ENCODE measurements at places on chromosomes 12 and 14.
A peak's percentile ranks its signal among the peaks of the same experiment; 100 is the strongest.

- no peaks in the 10 kb centered on the region for H3K4me1 ChIP-seq
- DNase-seq: no peak
- H3K4me3 ChIP-seq: no peak overlapping the region
- no peak overlapping the region for H3K27ac ChIP-seq
Measured at GRCh38 chr12:24960222-24960855, 11.4 kb upstream of the BCAT1 start.

DNA sequence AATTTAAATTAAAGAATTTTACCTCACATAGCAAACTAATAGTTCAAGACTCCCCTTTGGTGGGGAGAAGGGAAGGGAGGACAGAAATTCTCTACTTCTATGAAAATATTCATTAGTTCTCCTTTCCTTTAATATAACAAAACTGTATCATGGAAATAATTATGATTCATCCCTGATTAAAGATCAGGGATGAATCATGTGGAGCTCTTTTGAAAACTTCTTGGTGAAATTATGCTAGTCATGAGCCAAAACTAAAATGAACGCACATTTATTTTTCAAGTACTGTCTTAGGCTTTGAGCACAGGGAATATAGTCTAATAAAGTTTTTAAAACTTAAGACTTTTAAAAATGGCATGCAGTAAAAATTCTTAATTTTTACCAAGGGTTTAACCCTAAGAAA is 17.1 kb downstream of the TMBIM4 start:
- H3K4me1 ChIP-seq: peaks cover 4% of the 10 kb centered on the region
- DNase-seq: no peak
- H3K36me3 ChIP-seq: peaks cover 46% of the 10 kb centered on the region
- no peaks in the 10 kb centered on the region for H3K27me3 ChIP-seq
- no peak overlapping the region for H3K4me3 ChIP-seq
- H3K27ac ChIP-seq: no peak overlapping the region

GRCh38 chr12:29983851-29984250 is 200.1 kb upstream of the TMTC1 start:
- no peak overlapping the region for H3K4me3 ChIP-seq
- DNase-seq: no peak
- H3K27me3 ChIP-seq: no peaks in the 10 kb centered on the region
- H3K27ac ChIP-seq: no peak overlapping the region
- no peaks in the 10 kb centered on the region for H3K4me1 ChIP-seq

- peak overlapping the region; percentile 78 for H3K4me3 ChIP-seq
- peak; percentile 37 for DNase-seq
- no peak overlapping the region for H3K27ac ChIP-seq
Measured at GRCh38 chr12:53676656-53677015, 753 bp upstream of the ATP5MC2 start.

DNA sequence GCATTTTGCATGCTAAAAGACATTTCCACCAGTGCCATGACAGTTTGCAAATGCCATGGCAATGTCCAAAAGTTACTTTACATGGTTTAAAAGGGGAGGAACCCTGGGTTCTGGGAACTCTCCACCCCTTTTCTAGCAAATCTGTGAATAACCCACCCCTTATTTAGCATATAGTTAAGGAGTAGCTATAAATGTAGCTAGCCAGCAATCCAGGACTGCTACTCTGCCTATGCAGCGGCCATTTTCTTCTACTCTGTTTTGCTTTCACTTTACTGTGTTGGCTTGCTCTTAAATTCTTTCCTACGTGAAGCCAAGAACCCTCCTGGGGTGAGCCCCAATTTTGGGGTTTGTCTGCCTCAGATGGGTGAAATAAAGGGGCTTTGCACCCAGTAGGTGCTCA is 141.0 kb downstream of the PTPN11 start:
- H3K27me3 ChIP-seq: no peaks in the 10 kb centered on the region
- no peaks in the 10 kb centered on the region for H3K36me3 ChIP-seq
- H3K27ac ChIP-seq: no peak overlapping the region
- H3K4me1 ChIP-seq: no peaks in the 10 kb centered on the region

GRCh38 chr12:121124402-121125109 is 8.1 kb upstream of the P2RX7 start:
- H3K27ac ChIP-seq: no peak overlapping the region
- H3K27me3 ChIP-seq: no peaks in the 10 kb centered on the region
- no peak for DNase-seq
- no peak overlapping the region for H3K4me3 ChIP-seq

GRCh38 chr14:103362780-103363179 is 22.4 kb upstream of the MARK3 start:
- H3K4me1 ChIP-seq: no peaks in the 10 kb centered on the region
- no peaks in the 10 kb centered on the region for H3K36me3 ChIP-seq
- no peak overlapping the region for H3K27ac ChIP-seq
- H3K27me3 ChIP-seq: no peaks in the 10 kb centered on the region

GRCh38 chr14:74763803-74764531 is 851 bp downstream of the YLPM1 start:
- DNase-seq: peak; percentile 0
- H3K4me3 ChIP-seq: peak overlapping the region; percentile 84
- peak overlapping the region; percentile 91 for H3K27ac ChIP-seq

DNA sequence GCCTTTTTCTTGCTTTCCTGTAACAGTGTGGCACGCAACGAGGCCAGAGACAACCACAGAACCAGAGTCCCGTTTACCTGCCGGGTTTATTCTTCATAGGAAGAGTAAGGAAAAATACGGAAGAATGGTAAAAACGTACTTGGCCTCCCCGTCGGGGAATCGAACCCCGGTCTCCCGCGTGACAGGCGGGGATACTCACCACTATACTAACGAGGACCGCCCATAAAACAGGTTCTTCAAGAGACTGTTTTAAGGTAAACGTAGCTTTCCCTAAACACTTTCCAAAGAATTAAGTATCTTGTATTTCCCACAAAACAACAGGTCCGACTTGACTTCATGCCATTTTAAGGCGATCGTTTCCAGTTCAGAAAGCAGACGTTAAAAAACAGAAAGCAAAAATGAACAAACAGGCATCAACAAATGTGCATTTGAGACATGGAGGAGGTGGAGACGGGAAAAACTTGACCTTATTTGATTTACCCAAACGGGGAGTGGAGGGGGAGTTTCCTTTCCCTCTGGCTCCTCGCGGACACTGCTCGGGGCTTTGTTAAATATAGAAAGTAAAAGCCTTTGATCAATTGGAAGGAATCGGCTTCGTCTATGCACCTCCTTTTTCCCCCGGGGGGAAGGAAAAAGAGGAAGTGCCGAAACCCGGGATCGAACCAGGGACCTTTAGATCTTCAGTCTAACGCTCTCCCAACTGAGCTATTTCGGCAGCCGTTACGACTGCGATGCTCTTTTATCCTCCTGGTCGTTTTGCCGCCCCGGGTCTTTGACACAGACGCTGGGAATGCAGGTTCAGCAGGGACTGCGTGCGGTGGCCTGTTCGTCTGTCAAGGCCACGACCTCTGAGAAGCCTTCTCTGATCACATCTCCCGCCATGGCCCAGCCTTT is 13.0 kb upstream of the UBC start:
- H3K36me3 ChIP-seq: no peaks in the 10 kb centered on the region

GRCh38 chr12:25295361-25295760 is 44.6 kb upstream of the KRAS start:
- H3K27me3 ChIP-seq: no peaks in the 10 kb centered on the region
- no peaks in the 10 kb centered on the region for H3K36me3 ChIP-seq
- no peak overlapping the region for H3K27ac ChIP-seq
- no peak overlapping the region for H3K4me3 ChIP-seq
- H3K4me1 ChIP-seq: no peaks in the 10 kb centered on the region
- no peak for DNase-seq

GRCh38 chr12:57740656-57741412 is 2.3 kb upstream of the AGAP2 start:
- H3K27ac ChIP-seq: peak overlapping the region; percentile 83
- no peaks in the 10 kb centered on the region for H3K27me3 ChIP-seq
- peaks cover 36% of the 10 kb centered on the region for H3K36me3 ChIP-seq

DNA sequence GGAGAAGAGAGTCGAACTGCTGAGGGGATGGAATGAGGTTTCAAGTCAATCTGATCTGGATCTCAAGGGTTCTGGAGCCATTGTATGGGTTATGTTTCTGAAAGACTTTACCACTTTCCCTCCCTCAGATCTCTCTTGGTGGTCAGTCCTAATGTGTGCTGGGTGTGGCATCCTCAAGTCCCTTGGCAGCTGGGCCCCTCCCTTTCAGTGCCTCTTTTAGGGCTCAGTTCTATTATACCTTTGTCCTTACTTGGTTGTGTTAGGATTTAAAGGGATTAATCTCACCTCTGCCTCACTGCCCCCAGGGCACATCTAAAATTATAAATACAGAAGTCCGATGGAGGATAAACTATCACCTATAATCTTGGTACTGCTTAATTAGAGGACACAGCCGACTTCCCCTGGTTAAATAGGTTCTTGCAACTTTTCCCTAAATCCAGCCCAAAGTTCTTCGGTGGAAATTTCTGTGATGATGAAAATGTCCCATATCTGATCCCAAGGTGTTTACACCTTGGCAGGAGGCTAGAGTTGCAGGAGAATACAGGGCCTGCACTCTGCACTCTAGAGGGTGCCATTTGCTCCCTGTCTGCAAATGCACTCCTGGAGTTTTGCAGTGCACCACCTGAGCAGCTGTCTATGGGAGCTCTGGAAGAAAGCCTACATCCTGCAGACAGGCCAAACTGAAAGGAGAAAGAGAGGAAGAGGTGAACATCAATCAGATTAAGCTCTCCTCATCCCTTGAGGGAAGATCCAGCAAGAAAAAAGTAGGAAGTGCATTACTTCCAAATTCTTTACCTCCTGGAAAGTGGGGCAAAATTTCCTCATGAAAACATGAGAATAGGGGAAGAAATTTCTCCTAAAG is 106.8 kb downstream of the NUAK1 start:
- H3K36me3 ChIP-seq: no peaks in the 10 kb centered on the region
- H3K4me1 ChIP-seq: no peaks in the 10 kb centered on the region
- no peak for DNase-seq
- H3K4me3 ChIP-seq: no peak overlapping the region
- H3K27ac ChIP-seq: no peak overlapping the region

DNA sequence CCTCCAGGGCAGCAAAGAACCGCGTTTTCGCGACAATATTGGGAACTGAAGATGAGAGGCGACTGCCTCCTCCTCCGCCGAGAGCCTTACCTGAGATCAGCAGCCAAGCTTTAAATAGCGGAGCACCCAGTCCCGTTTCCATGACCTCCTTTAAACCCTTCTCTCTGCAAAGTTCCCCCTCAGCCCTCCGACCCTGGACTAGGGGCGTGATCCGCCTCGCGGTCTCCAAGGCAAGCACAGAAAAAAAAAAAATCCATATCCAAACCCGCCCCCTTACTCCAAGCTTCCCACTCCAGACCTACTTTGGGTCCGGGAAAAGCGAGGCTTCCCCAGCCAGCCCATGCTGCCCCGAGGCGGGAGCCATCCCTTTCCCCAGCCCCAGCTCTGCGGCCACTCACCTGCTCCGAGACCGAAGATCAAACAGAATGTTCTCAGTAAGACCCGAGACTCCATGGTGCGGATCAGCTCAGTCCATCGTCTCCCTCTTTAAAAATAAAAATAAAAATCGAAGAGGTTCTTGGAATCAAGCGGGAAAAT is 630 bp downstream of the NELL2 start:
- H3K27me3 ChIP-seq: peaks cover 9% of the 10 kb centered on the region
- no peaks in the 10 kb centered on the region for H3K36me3 ChIP-seq
- H3K4me1 ChIP-seq: peaks cover 24% of the 10 kb centered on the region
- H3K4me3 ChIP-seq: peak overlapping the region; percentile 82
- H3K27ac ChIP-seq: peak overlapping the region; percentile 1

DNA sequence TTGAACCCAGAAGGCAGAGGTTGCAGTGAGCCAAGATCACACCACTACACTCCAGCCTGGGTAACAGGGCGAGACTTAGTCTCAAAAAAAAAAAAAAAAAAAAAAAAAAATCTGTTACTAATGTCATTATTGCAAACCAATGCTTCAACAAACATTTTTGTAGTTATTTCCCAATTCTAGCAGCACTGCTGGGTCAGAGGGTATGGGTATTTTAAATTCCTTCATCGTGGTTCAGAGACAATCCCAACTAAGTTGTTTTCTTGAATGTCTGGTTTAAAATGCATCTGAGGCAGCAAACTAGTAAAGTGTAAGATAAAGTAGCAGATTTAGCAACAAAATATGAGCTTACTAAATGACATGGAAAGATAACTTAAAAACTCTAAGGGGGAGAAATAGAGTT is 65.6 kb downstream of the FERMT2 start:
- H3K4me1 ChIP-seq: no peaks in the 10 kb centered on the region
- no peak for DNase-seq
- H3K36me3 ChIP-seq: no peaks in the 10 kb centered on the region
- no peaks in the 10 kb centered on the region for H3K27me3 ChIP-seq
- no peak overlapping the region for H3K27ac ChIP-seq

GRCh38 chr12:10067264-10067663 is 31.5 kb downstream of the CLEC1A start:
- DNase-seq: no peak
- H3K27me3 ChIP-seq: peaks cover 7% of the 10 kb centered on the region
- no peaks in the 10 kb centered on the region for H3K4me1 ChIP-seq

DNA sequence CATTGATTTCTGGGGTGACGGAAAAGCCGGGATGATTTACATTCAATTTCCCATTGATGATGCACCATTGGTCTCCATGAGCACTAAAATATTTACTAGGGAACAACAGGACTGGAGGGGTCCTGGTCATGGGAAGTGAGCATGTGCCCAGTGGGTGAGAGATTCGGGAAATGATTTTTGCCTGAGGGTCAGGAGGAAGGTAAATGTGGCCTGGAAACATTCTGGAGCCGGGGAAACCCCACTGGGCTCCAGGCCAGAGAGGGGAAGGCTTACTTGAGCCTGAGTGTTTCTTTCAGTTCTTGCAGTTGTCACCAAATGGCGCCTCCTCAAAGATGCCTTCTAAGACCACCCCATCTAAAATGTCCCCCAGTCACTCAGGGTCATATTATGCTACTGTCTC is 532.3 kb upstream of the TBX3 start:
- no peaks in the 10 kb centered on the region for H3K36me3 ChIP-seq
- no peak overlapping the region for H3K4me3 ChIP-seq
- no peaks in the 10 kb centered on the region for H3K27me3 ChIP-seq
- no peak for DNase-seq
- no peak overlapping the region for H3K27ac ChIP-seq
- no peaks in the 10 kb centered on the region for H3K4me1 ChIP-seq

- H3K4me3 ChIP-seq: no peak overlapping the region
- H3K27me3 ChIP-seq: no peaks in the 10 kb centered on the region
- DNase-seq: no peak
- no peak overlapping the region for H3K27ac ChIP-seq
- H3K4me1 ChIP-seq: no peaks in the 10 kb centered on the region
- no peaks in the 10 kb centered on the region for H3K36me3 ChIP-seq
Measured at GRCh38 chr14:41785696-41786095, 179.0 kb downstream of the LRFN5 start.
